ENCODE measurements at places on chromosomes 6 and 20.
A peak's percentile ranks its signal among the peaks of the same experiment; 100 is the strongest.

- DNase-seq, result no peak
Measured at GRCh38 chr6:579339-579738, 77.6 kb downstream of the HUS1B start.

GRCh38 chr6:152680879-152681517 is 16.7 kb upstream of the MYCT1 start:
- DNase-seq, result no peak

DNA sequence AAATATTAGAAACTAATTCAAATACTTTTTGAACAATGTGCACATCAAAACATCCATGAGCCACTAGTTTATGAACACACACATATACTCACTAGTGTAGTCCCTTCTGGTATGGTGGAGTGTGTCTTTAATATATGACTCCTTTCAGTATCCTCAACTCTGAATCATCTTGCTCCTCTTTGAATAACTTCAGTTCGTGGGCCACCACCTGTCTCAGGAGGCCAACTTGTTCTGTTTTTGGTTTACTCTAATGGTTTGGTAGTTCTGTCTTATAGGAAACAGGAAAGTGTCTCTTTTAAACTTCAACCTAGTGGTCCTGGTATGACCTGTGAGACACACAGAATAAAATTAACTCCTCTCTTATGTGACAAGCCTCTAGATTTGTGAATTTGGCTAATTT is 55.6 kb downstream of the ZNF292 start:
- no peak for DNase-seq

DNA sequence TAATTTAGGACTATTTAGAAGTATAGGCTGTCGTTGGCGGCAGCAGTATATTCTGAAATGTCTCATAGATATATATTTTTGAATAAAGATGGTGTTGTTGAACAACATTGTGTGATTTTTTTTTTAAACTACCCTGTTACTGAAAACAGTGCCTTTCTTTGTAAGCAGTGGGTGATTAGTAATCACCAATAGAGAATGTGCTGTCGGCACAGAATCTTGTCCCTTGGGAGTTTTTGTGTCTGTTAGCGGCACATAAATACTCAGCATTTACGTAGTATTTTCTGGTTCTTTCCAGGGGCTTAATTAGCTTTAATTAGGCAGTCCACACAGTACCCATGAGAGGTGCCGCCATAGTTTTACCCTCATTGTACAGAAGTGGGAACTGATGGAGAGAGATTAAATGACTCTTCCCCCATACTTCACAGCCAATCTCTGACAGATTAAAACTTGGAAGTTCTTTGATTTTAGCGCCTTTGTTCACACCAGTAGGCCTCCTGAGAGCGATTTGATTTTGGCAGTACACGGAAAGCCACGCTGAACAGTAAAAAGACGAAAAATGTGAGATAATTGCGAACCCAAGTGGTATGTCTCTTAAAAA is 58.8 kb downstream of the RPRD1B start:
- no peak for DNase-seq

- peak; percentile 92 for DNase-seq
Measured at GRCh38 chr20:3811467-3812258, 8.7 kb upstream of the AP5S1 start.
